ENCODE measurements at places on chromosomes 2 and 18.

DNA sequence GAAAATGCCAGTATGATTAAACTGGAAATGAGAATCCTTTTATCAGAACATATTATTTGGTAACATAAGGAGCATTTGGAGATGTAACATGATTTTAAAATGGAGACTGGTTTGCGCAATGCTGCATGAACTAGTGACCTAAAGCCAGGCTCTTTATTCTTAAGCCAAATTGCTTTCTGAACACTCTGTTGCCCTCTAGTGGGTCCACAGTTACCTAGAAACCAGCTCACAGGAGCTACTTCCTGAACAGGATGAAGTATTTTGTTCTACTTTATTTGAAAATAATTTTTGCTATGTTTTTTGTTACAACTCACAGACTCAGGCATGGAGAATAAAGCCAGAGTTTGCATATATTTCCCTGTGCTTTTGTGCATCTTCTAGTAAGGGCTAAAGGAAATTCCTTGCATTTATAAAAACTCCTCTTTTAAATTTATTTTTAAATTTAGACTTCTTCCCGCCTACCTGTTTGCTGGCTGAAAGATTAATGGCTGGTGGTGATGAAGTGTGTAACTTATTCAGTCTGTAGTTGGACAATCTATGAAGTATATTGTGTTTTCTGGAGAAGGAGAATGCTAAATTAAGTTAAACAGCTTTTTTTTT, 146.7 kb downstream of the PARD3B start:
- peak; percentile 84 for DNase-seq

DNA sequence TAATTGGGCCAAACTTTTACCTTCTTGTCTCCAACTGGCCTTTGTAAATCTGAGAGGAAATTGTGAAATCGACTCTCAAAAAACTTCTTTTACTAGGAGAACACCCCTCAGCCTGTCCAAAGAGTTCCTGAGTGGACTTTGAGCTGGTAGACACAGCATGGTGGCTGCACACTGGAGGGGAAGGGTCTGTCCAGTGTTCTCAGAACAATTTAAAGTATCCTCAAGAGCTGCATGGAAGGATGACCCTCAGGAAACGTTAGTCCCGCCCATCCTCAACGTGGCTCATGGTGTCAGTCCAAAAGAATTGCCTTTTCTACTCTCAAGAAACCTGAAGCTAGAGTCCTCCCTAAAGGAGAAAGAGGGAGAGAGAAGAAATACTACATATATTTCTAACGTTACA, 182.7 kb downstream of the EPHA4 start:
- DNase-seq, result no peak

DNA sequence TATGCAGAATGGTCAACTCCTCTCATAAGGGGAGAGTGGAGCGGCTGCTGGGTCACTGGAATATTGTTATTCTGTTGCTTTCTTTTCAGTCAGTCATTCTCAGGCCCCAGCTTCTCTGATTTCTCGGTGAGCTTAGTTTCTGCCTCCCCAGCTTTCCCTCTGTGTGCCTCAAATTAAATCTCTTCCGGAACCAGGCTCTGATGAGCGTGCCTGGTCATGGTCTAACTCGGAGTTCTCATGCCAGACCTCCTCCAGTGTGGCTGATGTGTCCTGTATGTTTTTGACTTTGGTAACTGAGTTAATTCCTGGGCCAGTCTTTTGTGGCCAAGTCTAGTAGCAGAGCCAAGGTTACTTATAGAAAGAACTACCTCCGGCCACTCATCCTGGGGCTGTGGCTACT, 4.9 kb upstream of the STK11IP start:
- DNase-seq, result no peak

- no peak for DNase-seq
These were observed 185.2 kb upstream of the APCDD1 start for GRCh38 chr18:10269261-10269660.

DNA sequence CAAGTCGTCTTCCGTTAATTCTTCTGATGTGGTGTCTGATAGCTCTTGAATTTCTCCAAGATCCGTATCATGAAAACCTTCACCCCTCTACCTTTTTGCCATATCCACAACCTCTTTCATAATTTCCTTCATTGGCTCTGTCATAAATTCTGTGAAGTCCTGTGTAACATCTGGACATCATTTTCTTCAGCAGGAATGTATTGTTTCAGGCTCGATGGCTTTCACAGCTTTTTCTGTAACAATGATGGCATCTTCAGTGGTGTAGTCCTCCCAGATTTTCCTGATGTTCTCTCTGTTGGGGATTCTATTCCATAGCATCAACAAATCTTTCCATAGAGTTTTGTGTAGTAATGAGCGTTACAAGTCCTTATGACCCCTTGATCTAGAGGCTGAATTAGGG, 114.2 kb upstream of the EML6 start:
- no peak for DNase-seq

GRCh38 chr2:217256251-217256650, 396.4 kb upstream of the TNP1 start:
- peak; percentile 79 for DNase-seq

DNA sequence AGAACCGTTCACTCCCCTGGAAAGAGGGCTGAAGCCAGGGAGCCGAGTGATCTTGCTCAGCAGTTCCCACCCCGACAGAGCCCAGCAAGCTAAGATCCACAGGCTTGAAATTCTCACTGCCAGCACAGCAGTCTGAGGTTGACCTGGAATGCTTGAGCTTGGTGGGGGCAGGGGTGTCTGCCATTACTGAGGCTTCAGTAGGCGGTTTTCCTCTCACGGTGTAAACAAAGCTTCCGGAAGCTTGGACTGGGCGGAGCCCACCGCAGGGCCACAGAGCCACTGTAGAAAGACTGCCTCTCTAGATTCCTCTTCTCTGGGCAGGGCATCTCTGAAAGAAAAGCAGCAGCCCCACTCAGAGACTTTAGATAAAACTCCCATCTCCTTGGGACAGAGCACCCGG, 180.8 kb downstream of the WDR7 start:
- DNase-seq, result peak; percentile 61

DNA sequence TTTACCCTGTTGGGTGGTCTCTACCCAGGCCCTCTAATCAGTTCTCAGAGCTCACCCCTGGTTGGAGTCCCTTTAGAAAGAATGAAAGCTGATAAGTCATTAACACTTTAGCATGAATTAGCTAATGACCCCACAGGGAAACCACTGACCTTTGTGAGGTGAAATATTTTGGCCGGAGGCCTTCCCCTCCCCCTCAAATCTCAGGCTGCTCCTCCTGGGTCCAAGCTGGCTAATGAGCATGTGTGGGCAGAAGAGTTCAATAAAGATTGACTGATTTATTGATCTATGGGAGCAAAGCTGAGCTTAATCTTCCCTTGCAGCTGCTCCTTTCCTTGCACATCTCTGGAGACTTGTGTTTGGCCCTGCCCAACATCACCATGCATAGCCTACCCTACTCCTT, 78.8 kb upstream of the CCDC85A start:
- no peak for DNase-seq

DNA sequence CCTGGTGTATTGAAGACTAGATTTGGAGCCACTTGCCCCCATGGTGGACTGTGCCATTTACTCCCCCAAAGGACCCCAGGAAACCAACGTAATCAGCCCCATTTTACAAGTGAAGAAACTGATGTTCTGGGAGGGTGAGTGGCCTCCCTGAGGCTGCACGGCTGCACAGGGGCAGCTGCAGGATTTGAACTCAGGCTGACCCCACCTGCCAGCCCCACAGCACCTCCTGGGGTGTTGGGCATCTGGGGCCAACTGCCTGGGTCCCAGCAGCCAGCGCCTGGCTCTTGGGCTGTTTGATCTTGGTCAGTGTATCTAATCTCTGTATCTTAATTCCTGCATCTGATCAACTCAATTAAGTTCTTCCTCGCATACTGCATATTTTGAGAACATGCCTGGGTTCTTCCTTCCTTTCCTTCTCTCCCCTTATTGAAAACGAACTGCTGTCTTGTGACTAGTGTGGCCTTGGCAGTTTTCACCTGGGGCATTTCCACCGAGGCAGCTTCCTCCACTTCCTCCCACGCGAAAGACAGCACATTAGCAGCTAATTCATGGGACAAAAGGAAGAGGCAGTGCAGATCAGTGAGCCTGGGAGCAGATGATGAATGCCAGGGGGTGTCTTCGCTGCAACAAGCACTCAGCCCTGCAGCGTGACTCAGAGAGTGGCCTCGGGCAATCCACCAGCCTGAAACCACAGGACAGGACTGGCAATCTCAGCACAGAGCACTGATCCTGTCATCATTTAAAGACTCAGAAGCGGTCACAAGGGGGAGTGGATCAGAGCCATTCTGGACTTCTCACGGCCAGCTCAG, 184.1 kb upstream of the RAB12 start:
- DNase-seq, result peak; percentile 74

- DNase-seq, result no peak
These were observed 25.8 kb downstream of the LDAH start for GRCh38 chr2:20797096-20797495.

- peak; percentile 67 for DNase-seq
These were observed 84.8 kb downstream of the STPG4 start for GRCh38 chr2:47070155-47070919.
